MM.1S (cell line): ENCODE measurements at places on chromosomes 7 and 10.

DNA sequence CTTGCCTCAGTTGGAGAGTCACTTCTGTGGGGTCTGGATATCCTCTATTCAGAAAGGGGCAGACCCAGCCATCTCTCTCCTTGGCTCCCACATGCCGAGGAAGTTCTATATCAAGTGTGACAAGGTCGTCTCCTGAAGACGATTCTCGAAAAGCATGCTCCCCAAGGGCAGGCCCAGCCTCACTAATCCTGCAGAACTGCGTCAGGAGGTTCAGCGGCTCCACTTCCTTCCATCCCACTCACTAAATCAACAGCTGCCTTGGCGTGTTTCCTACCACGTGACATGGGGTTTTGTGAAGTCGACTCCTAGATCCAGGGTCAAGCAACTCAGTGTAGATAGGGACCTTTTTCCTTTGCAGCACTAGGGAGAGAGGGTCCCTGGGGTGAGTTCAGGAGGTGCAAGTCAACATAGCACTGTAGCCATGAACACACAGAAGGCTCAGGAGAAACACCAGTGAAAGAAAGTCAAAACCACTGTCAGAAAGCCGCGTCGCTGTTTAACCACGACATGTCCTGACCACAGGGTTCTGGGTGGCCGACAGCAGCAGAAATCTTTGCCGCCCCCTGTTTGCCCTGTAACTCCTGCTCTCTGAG, 156.4 kb downstream of the PRPF18 start:
- peak; percentile 48 for DNase-seq

GRCh38 chr7:4151926-4152549, 530.1 kb upstream of the FOXK1 start:
- no peak for DNase-seq

DNA sequence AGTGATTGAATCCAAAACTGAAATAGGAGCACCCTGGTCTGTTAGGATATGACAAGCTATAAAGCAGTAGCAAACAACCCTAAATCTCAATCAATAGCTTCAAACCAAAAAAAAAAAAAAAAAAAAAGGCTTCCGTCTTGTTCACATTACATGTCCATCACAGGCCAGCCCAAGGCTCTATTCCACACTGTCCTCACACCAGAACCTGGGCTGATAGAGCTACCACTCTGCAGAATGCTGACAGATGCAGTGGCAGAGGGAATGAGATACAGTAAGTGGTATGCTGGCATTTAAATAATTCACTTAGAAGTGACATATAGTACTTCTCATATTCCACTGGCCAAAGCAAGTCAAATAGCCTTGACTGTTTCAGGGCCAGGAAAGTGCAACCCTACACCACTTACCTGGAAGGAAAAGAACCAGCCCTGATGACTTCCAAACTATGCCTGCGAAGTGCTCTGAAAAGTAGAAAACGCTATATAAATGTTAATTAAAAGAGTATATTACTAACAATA, 5.8 kb downstream of the CDCA7L start:
- DNase-seq: no peak

- DNase-seq: no peak
Measured at GRCh38 chr10:116809483-116810119, 39.7 kb upstream of the ENO4 start.

DNA sequence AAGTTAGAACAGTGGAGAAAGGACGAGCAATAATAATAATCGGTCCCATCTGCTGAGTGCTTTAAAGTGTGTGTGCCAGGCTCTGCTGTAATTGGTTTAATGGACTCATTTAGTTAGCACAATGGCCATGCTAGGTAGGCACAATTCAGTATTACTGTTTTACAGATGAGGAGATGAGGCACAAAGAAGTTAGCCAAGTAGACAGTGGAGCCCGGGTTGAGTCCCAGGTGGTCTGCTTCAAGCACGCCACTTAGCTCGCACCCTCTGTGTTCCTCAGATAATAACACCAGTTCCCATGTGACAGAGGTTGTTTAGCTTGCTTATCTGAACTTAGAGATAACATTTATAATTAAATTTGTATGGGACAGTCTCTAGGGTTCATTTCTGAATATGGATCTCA, 101.6 kb upstream of the GJD4 start:
- DNase-seq: no peak

GRCh38 chr7:47100817-47101435, 481.0 kb downstream of the TNS3 start:
- DNase-seq: peak; percentile 73

DNA sequence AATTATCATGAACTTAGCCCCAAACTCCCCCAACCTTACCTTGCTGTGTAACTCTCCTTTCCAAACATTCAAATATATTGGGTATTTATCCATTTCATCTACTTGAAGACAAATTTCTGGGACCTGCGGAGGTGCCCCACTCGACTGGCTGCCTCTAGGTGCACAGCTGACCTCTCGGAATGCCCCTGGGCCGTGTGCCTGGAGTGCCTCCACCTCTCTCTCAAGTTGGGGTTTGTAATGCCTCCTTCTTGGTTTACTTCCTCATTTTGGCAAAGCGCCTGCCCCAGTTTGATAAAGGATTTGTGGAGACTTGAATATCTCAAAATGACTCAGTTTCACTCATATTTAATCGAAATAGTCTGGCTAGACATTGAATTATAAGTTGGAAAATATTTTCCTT, 16.6 kb downstream of the ZNF777 start:
- DNase-seq: no peak

- DNase-seq: no peak
Measured at GRCh38 chr7:90595342-90595800, 750 bp upstream of the CDK14 start.

DNA sequence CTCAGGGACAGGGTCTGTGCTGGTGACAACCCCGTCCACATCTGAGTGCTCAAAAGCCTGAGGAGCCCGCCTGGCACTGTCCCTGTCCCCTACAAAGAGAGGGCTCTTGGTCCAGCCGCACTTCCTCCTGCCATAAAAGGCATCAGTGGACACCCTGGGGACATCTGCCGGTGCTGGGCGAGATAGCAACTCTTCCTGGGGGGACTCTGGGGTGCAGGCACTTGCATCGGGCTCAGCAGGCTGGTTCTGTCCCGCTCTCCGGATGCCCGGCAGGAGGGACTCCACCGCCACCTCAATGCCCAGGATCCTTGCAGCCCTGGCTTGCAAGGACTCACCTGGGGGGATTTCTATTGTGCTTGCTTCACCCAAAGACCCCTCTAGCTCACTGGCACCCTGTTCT, 32.8 kb downstream of the JCAD start:
- no peak for DNase-seq

GRCh38 chr7:158541346-158542010, 46.1 kb downstream of the PTPRN2 start:
- peak; percentile 19 for DNase-seq

DNA sequence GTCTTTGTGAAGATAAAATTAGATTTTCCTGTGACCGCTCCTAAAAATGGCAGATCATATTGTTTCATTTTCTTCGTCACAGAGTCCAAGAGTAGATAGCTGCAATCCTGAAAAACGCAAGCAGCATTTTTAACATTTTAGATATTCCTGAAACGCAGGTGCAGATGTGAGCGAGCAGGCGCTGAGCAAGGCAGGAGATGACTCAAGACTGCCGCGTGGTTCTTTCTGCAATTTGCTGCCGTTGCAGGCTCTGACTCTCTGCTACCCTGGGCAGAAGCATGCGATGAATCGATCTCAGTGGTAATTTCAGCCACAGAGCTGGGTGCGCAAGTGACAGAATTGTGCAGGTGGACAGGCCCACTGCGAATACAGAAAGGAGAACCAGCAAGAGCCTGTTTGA, 331.9 kb downstream of the ACTR3B start:
- peak; percentile 93 for DNase-seq

DNA sequence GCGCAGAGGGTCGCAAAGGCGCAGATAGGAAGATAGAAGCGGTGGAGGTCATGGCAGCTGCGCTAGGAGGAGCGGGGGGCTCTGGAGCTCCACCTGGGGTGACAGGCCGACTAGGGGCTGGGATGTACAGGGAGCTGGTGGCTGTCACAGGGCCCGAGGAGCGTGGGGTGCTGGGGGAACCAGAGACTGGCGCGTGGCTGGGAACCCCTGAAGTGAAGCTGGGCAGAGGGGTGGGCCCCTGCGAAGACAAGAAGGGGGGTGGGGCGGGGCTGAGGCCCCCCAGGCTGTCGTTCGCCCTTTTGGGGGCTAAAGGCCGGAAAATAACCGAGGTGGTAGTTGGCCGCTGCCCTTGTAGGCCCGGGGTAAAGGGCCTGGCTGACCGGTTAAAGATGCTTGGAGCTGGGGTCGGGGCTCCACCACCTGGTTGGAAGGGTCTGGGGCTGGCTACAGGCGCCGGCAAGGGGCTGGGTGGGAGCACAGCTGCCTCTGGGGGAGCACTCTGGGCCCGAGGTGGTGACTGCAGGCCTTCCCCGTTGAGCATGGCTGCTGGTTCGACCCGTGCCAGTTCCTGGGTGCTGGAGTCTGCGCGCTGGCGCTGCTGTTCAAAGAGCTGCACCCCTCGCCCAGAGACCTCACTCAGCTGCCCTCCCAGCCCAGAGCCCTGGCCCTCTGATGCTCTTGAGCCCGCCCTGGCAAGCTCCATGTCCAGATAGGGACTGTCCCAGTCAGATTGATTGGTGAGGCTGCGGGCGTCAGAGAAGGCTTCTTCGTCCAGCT, 6.8 kb upstream of the MYOZ1 start:
- no peak for DNase-seq

GRCh38 chr10:127918572-127918971, 11.7 kb downstream of the PTPRE start:
- DNase-seq: no peak
